ENCODE measurements at places on chromosomes 5 and 9.

GRCh38 chr5:11239261-11240015, 478.4 kb upstream of the DAP start:
- DNase-seq, result no peak

DNA sequence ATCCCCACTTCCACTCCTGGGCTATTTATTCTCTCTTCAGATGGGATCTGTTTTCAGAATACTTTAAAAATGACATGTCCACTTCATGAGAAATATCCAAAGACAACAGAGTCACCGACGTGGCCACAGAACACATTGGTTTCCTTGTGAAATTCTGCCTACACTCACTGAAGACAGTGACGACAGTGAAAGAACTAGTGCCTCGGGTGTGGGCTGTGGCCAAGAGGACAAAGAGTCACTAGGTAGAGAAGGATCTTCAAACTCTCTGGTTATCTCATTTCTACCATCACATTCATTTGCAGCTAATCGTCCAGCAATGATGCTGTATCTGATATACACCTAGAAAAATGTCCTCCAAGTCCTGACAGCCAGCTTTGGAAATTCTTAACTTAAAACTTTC, 59.1 kb downstream of the HABP4 start:
- no peak for DNase-seq

GRCh38 chr5:147519380-147519779, 9.5 kb upstream of the DPYSL3 start:
- DNase-seq, result no peak

- no peak for DNase-seq
These were observed 352.2 kb downstream of the PLK2 start for GRCh38 chr5:58107704-58108103.

Measured in activated naive CD4-positive, alpha-beta T cell treated with anti-CD3 and anti-CD28 coated beads, Interleukin-2, amount 10 ng/mL, durations not matched to agents 7 days and 5 days (primary cell).